ENCODE measurements at places on chromosomes 5 and 9. TPM values are rescaled to one million over a fixed set of nuclear protein-coding genes. Genes with fewer than 3 reads are reported as not detected.

GRCh38 chr5:16043349-16043965 lies 136.1 kb downstream of the MARCHF11 start:
- peak; percentile 15 for DNase-seq

DNA sequence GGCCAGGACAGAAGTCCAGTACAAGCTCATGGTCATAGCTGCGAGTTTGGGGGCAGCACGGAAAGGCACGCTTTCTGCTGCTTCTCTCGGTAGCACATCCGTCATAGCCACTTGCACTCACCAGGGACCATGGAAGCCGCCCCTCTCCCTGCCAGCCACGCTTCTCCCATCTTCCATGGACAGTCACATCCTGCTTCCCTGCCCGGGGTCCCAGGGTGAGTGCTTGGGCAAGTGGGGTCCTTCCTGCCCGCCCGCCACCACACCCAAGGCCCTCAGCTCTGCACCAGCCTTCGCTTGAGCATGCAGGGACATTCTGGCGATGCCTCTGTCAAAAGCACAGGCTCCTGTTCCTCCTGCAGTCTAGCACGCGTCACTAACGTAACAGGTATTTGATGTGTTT lies 13.1 kb upstream of the IRX2 start:
- DNase-seq: no peak

- DNase-seq: no peak
Measured at GRCh38 chr5:3787604-3788003, 192.0 kb downstream of the IRX1 start.

DNA sequence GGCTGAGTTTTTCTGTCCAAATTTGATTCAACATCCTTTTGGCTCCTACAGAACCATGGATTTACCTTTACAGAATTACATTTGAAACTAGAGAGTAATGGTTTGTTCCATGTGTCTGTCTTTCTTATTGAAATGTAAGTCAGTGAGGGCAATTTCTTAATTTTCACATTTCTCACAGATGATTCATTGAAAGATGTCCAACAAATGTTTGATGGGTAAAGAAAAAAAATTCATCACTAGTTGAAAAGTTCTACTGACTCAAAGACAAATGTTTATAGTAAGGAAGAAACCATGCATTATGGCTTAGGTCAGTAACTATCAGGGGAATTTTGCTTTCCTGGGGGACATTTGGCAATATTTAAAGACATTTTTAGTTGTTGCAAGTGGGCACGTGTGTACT lies 131.6 kb upstream of the TRPM3 start:
- DNase-seq: no peak

- peak; percentile 65 for DNase-seq
Measured at GRCh38 chr5:131536211-131536826, 98.7 kb downstream of the RAPGEF6 start.

- DNase-seq: no peak
Measured at GRCh38 chr5:112413611-112414010, 5.5 kb downstream of the EPB41L4A start.

- DNase-seq: no peak
Measured at GRCh38 chr9:14654932-14655331, 38.3 kb downstream of the ZDHHC21 start.

DNA sequence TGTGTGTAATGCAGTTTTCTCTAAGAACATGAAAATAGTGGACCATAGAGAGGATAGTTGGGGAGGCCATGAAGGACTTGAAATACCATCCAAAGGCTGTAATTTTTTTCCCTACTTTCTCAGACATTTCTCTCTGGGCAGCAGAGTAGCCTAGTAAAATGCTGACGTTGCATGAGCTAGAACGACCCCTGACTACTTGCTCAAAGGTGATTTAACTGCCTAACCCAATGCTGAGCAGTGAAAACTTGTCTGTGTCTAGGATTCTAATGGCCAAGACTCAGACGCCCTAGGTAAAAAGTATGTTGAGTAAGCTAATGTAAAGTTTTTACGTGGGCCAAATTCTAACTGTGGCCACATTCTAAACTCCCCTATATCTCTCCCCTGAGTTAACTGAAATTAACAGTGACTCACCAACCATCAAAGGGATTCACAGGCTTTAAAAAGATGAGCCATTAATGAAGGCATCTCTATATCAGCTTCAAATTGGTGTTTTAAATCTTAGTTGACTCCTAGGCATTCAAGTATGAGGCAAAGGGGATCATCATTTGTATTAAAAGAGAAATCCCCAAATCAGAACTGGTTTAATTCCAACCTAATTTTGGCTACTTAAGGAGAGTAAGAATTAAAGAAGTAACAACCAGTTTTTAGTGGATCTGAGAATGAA lies 121.0 kb upstream of the GAS1 start:
- DNase-seq: no peak

DNA sequence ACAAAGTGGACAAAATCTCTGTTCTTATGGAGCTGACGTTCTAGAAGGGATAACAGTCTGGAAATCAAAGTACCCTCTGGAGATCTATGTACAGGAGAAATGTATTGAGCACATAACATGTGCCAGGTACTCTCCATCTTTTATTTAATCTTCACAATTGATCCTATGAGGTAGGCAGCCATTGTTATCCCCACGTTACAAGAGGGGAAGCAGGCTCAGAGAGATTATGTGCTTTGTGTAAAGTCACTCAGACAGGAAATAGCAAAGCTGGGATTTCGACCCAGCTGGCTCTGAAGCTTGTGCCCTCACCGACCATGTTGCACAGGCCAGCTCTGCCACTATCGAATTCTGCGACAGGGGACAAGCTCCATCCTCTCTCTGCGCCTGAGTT lies 21.5 kb downstream of the PDGFRB start:
- DNase-seq: no peak

LCNL1 gene
- polyA plus RNA-seq: 0.42 TPM

Measured in muscle of leg (tissue), 16 donors.